ENCODE measurements at places on chromosomes 1 and 21.
A peak's percentile ranks its signal among the peaks of the same experiment; 100 is the strongest.

GRCh38 chr1:245255783-245256182 lies 101.0 kb downstream of the KIF26B start:
- DNase-seq: no peak

DNA sequence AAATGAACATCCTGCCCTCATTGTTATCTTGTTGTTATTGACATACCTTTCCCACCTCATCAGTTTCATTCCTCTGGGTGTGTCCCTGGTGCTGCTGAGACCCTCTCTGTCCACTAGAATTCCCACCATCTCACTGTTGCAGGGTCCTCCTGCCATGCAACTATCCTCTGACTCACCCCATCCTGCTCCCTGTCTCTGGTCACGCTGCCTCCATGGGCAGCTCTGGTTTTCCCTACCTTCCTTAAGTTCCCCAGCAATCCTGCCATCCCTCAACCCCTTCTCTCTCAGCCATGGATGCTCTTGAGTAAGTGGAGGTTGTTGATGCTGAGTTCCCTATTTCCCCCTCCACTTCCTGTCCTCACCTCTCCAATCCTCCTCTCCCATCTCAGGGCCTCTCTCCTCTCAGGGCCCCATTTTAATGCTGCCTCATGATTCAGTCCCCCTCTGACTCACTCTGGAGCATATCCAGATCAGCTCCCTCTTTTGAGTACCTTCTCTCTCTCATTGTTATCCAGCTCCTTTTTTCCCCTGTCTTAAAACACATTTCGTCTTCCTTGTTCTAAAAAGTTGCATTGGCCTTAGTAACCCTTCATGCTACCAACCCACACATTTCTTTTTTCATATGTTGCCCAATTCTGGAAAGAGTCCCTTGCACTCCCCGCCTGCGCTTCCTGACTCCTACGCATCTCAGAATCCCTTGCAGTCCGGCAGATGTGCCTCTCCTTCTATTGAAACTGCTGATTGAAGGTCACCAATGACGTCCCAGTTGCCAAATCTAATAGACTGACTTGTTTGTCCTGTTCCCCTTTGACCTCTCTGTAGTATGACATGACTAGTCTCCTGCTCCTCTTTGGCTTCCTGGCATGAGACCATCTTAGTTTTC lies 92.0 kb downstream of the CNIH3 start:
- peak; percentile 74 for DNase-seq

- peak; percentile 66 for DNase-seq
Observed at GRCh38 chr21:42234464-42235241, 15.7 kb downstream of the ABCG1 start.

GRCh38 chr1:50343323-50343722 lies 79.9 kb downstream of the DMRTA2 start:
- no peak for DNase-seq

GRCh38 chr1:207331354-207332313 lies 10.2 kb downstream of the CD55 start:
- DNase-seq: no peak

All from astrocyte of the hippocampus (primary cell).